ENCODE measurements at places on chromosomes 5 and 9.

GRCh38 chr5:113218906-113219517 is 215.8 kb downstream of the TSSK1B start:
- DNase-seq, result no peak

DNA sequence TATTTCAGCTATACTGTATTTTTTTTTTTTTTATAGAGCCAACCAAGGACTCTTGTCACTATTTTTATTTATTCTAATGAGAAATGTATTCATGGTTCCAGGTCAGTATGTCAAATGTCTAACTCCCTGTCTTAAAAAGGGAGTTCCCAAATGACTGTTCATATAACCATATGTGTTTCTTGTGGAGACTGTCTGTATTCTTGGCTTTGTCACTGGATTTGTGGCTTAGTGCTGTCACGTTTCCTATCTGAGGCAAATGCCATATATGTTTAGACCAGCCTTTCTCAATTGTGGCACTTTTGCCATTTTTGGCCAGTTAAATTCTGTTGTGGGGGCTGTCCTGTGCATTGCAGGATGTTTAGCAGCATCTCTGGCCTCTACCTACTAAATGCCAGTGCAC is 3.1 kb downstream of the GCNT1 start:
- DNase-seq, result no peak

GRCh38 chr5:28132151-28132550 is 1093.8 kb upstream of the CDH9 start:
- no peak for DNase-seq

GRCh38 chr9:89442501-89442978 is 55.4 kb downstream of the SEMA4D start:
- no peak for DNase-seq

DNA sequence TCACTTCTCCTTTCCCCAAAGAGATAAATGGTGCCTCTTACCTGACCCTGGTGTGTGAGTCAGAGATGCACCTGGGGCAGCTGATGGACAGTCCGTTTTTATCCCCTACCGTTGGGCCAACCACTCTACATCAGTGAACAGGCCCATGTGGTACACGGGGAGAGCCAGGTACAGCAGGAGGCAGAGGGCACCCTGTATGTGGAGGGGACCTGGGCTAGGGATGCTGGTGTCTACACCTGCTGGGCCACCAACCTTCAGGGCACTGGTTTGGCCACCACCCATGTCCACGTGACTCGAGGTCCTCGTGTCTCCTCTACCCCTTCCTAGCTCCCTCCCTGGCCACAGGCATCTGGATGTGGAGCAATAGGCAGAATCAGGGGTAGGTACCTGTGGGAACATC is 22.7 kb upstream of the ANXA6 start:
- no peak for DNase-seq
